Activated CD4-positive, alpha-beta T cell treated with anti-CD3 and anti-CD28 coated beads, Interleukin-2, amount 50 U/mL, for 1 hour (primary cell): ENCODE measurements at places on chromosomes 1 and 21.

DNA sequence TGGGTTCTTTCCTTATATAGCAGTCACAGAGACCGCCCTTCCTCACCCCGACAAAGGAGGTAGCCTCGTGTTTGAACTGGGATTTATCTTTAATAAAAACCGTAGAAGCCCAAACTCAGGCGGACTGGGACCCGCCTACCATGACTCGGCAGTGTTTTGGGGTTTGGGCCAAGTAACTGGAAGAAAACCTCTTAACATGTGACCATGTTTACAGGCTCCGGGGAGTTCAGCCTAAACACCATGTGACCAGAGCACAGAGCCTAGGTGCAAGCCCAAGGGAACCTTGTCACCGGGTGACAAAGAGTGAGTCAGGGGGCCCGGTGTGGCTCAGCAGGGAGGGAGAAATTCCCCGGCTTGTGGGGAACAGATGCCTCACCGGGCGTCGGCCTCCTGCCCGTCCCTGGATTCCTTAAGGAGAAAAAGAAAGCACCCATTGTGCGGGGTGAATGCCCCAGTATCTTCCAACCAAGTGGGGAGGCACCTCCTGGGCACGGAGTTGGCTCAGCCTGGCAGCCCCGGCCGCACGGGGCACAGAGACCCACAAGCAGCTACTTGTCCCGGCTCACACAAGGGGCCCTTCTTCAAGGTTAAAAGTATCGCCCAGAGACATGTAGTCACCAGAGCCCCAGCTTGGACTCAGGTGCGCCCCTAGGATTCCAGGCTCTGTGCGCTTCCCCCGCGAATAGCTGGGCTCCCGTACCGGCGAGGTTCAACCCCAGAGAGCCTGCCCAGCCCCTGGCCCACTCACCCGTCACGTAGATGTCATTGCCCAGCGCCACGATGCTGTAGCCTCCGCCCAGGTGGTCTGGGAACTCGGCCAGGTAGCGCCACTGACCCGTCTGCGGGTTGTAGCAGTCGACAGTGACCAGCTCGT is 1.4 kb downstream of the KLHL21 start:
- peak; percentile 67 for DNase-seq

- DNase-seq: no peak
Observed at GRCh38 chr1:206961668-206962067, 8.6 kb downstream of the FCAMR start.

DNA sequence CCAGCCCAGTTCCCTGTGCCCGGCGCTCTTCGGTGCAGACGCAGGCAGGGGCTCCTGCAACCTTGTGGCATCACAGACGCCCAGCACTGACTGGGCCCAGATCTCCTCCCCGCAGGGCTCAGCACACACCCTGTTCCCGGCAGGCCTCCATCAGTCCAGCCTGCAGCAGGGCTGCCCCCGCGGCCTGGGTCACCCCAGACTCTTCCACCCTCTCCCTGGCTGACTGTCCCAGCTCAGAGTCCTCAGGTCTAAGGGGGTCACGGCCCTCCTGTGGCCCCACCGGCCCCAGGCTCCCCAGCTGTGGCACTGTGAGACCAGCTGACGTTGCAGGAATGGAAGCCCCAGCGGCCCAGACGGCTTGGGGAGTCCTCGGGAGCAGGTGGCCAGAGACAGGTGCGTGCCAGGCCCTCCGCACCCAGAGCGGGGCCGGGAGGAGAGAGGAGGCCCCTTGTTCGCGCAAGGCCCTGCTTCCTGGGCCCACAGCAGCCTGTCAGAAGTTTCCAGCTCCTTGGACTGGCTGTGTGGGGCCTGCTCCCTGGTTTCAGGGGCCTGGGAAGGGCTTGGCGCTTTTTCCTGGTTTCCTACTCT is 4.2 kb downstream of the B3GALT6 start:
- DNase-seq: no peak

- DNase-seq: no peak
Observed at GRCh38 chr1:14599183-14599791, 802 bp downstream of the KAZN start.

DNA sequence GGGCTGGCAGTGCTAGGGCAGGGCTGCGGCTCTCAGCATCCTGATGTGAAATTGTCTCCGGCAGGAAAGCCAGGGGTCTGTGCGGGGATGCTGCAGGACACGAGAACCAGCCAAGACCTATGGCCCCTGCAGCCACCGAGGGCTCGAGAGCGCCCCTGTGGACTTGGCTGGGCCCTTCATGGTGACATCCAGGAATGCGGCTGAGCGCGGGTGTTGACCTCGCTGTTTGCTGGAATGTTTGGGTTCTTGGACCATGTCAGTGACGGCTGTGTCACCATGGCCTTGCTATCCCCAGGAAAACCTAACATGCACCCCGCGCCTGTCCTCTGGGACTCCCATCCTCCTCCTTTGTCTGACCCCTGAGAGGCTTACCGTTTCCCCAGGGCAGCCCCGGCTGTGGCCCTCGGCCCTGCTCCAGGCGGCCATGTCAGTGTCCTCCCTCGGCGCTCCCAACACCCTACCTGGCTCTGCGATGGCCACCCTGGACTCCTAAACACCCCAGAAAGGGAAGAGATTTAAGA is 14.3 kb upstream of the C1orf174 start:
- no peak for DNase-seq
